Adipocyte (in vitro differentiated cells): ENCODE measurements at places on chromosomes 2 and 18.

GRCh38 chr2:168402531-168402930, 53.5 kb upstream of the CERS6 start:
- DNase-seq = no peak

DNA sequence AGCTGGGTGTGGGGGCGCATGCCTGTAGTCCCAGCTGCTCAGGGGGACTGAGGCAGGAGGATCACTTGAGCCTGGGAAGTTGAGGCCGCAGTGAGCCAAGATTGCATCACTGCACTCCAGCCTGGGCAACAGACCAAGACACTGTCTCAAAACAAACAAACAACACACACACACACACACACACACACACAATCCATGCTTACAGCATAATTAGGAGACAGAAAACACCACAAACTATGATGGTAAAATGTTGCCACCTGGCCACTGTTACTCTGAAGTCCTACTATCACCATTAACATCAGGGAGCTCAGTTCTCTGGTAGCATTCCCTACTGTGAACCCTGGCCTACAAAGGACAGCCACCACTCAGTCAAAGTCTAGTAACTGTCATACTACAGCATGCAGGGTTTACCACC, 18.3 kb downstream of the DNPEP start:
- DNase-seq = peak; percentile 73

GRCh38 chr2:16664809-16665747, 556 bp downstream of the CYRIA start:
- DNase-seq = no peak

DNA sequence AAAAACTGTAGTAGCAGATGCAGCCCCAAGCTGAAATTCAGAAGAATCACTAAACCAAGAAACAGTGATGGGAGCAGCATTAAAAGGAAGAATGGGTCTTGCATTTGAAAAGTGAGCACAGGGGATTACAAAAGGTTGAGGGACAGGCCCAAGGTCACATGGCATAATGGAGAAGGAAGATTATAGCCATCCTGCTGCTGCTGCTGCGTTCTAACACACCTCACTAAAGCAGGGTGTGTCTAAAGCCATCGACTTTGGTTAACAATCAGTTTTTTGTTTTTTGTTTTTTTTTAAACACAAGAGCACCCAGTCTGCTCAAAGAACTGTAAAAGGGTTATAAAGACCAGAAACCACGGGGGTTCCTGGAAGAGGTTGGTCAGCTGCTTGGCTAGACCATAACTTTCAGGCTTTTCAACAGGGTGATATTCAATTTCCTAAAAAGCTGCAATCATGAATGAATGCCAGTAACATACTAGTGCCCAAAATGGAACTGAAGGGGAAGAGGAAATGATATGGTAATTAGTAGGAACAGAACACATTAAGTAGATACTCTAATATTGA, 102.6 kb downstream of the MYO5B start:
- DNase-seq = no peak

- DNase-seq = no peak
These were observed 625.4 kb upstream of the FANCL start for GRCh38 chr2:58866527-58866926.

DNA sequence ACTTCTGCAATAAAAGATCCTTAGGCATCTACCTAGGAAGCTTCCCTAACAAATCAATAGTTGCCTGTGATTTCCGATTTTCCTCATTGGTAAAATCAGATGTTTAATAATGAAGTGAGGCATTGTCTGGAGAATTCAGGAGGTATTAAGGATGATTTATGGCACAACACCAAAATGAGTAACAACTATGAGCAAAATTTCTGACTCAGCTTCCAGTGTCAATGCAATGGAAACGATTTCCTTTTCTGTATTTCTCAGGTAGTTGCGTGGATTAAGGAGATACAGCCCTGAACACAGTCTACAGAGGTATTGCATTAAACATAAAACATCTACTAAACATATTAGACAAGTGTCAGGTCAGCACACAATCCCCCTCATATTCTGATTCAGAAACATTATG, 99.5 kb downstream of the EPB41L3 start:
- no peak for DNase-seq

DNA sequence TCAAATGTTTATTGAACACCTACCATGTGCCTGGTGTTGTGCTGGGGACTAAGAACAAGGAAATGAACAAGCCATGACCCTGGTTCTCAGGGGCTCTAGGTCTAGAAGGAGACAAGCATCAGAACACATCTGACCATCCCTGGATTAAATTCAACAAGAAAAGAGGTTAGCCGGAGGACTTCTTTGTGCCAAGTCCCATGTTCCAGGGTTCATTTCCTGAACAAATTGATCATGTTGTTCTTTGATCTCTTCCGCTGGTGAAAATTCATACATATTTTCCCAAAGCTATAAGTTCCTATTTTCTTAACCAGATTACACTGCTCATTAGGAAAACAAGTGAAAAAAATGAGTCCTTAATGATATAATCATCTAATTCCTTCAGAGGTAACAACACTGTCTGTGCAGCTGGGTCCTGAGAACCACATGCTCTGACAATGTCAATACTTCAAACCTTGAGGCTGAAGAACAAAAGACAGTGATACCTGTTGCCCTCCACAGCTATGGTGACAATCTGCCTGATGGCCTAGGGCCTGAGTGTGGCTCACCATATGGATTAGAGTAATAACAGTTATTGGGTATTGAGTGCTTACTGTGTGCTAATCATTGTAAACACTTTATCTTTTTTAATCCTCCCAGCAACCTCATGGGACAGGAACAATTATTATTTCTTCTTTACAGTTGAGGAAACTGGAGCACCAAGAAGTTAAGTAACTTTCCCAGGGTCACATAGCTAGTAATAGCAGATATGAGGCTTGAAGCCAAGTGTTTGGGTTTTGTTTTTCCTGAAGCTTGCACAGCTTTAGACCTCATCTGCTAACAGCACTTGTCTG, 24.6 kb upstream of the INO80C start:
- no peak for DNase-seq

DNA sequence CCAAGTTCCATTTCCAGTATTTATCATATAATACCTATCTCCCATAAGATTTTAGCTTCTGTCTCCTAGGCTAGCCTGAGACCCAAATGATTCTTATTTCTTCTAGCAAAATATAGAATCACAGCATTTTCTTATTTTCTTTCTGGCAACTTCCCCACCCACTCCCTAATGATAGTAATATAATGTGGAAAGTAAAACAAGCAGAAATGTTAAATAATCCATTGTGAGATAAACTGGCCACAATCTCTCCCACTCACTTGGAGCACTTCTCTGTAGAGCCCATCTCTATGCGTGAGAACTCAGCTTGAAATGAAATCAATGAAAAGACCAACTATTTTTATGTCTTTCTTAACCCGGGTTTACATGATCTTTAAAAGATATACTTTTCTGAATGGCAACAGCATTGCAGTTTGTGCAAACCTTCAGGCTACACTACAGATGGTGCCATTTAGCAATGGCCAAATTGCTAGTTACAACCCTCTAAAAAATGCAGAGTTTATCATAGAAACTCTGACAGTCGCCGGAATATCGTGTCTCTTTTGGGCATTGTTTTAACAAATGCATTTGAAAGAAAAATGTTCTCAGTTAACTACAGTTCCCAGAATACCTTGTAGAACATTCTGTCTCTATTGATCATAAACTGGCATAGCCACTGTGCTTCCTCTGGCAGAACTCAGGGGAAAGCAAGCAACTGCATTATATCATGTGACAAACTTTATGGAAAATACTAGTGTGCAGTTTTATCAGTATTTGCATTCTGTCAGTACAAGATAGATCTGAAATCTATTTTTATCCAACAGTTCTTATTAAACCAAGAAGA, 1407.4 kb upstream of the ZEB2 start:
- peak; percentile 39 for DNase-seq

DNA sequence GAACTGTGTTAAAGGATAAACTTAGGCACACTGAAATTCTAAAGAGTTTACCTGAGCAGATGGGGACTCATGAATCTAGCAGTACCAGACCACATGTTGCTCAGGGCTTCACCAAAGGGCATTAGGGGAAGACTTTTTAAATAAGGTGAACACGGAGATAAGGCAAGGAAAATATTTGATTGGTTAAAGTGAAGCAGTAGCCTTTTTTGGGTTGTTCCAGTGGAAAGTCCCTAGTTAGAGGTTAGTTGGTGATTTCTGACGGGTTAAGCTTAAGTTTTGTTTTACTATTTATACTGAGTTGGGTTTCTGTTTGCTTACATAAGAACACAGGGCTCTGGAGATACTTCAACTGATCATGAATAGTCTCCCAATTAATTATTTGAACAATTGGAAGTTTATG, 722.5 kb downstream of the SOCS6 start:
- DNase-seq = no peak

- no peak for DNase-seq
These were observed 141.2 kb downstream of the TRIB2 start for GRCh38 chr2:12857891-12858290.

- DNase-seq = no peak
These were observed 28.5 kb downstream of the SLC66A2 start for GRCh38 chr18:79922971-79923411.

GRCh38 chr2:60964651-60965498, 52.6 kb upstream of the PEX13 start:
- DNase-seq = no peak

GRCh38 chr2:155748131-155748530, 584.4 kb downstream of the NR4A2 start:
- DNase-seq = no peak

- DNase-seq = no peak
These were observed 61.1 kb downstream of the COA5 start for GRCh38 chr2:98547092-98547790.

DNA sequence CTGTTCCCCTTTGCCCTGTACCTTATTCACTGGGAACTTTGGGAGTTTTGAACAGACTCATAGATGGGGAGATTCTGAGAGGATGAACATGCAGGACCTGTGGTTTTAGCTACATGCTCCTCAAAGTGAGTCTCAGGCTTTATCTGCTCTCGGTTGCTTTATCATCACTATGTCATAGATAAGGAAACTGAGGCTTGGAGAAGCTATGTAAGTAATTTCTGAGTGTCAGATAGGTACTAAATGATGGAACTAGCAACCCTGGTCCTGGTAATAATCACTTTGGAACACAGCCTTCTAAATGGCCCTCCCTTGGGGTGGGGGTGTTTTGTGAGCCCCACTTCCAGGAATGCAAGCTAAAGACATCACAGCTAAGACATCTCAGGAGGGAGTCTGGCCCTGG, 186.2 kb upstream of the MEX3C start:
- no peak for DNase-seq

DNA sequence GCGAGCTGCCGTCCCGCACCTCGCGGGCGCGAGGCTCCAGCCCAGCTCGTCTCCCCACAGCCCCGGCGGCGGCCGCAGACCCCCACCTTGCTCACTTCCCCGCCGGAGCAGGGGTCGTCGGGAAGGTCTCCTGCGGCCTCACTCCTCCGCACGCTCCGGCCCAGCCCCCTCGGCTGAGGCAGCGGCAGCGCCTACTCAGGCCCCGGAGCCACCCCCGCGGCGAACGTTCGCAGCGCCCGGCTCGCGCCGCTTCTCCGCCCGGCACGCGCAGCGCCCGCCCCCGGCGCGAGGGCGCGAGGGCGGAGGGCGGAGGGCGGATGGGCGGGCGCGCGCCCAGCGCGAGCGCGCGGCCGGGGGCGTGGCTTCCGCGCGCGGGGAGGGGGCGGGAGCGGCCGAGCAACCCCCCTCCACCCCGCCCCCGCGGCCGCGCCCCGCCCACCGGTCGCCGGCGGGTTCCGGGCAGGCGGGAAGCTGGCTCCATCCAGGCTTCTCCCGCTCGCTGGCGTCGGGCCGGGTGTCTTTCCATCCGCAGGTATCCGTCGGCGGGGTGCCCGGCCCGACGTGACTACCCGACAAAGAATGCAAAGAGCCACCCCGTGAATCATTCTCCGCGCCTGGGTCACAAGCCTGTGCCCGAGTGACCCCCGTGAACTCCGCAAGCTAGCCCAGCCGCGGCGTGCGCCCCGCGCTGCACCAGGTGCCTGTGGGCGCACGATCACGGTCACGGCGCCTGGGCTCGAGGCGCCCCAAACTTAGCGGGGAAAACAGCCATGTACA, at the start of gene DTNB:
TSS of gene DTNB (minus strand) at position 278 of the 777 bp plus-strand sequence. CDS start 20,917 bp downstream, outside the sequence.
- peak; percentile 86 for DNase-seq

- peak; percentile 36 for DNase-seq
These were observed 29.9 kb downstream of the BIRC6 start for GRCh38 chr2:32386739-32387138.

DNA sequence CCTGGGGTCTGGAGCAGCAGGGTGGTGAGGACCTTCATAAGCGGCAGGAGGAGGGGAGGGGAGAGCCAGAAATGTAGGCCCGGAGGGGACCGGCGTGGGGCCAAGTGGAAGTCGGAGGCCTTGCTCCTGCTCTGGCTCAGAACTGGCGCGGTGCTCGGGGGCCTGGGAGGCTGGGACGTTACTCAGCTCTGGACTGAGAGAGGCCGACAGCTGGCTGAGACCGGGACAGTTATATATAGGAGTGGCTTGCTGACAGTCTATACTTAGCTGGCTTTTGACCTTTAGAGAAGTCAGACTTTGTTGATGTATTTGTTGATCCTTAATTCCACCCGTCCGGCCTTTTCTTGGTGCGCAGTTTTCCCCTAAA, 15.7 kb downstream of the IGFBP5 start:
- DNase-seq = no peak

GRCh38 chr18:31581498-31582197, 10.0 kb upstream of the TTR start:
- DNase-seq = no peak

GRCh38 chr2:197740200-197740599, 35.0 kb downstream of the MARS2 start:
- DNase-seq = peak; percentile 4

DNA sequence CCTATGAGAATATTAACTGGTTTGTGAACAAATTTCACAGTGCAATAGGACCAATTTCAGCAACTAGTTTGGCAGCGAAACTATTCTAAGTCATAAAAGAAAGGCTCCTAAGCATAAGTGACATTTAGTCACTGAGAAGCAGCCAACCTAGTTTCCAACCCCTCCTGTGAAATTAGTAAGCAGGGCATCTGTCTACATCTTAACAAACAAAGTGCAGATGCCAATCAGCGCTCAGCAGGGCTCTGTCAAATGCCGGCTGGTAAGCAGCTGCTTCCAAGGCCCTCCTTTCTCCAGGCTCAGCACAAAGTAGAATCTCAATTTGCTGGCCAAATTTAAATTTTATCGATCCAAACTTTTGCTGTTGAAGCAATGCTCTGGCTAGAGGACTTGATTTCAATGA, 124.7 kb downstream of the ICOS start:
- DNase-seq = no peak

GRCh38 chr18:55116863-55117262, 157.6 kb upstream of the CCDC68 start:
- peak; percentile 39 for DNase-seq

GRCh38 chr2:240347373-240347940, 88.0 kb upstream of the GPC1 start:
- no peak for DNase-seq

- no peak for DNase-seq
These were observed 9.8 kb downstream of the KIF1A start for GRCh38 chr2:240810199-240810598.
